Upper lobe of right lung (tissue), 1 donor: ENCODE measurements at places on chromosomes 4 and X. TPM values are rescaled to one million over a fixed set of nuclear protein-coding genes. Genes with fewer than 3 reads are reported as not detected.
A peak's percentile ranks its signal among the peaks of the same experiment; 100 is the strongest.

Gene VCX3A
- total RNA-seq, result not detected

- DNase-seq, result no peak
Observed at GRCh38 chr4:108433832-108434231, 186.5 kb upstream of the RPL34 start.

- DNase-seq, result no peak
Observed at GRCh38 chr4:153471698-153472093, 5.5 kb downstream of the TMEM131L start.

- DNase-seq, result peak; percentile 78
Observed at GRCh38 chrX:2320580-2321327, 180.0 kb downstream of the DHRSX start.

Gene NOX1
- total RNA-seq, result not detected

DNA sequence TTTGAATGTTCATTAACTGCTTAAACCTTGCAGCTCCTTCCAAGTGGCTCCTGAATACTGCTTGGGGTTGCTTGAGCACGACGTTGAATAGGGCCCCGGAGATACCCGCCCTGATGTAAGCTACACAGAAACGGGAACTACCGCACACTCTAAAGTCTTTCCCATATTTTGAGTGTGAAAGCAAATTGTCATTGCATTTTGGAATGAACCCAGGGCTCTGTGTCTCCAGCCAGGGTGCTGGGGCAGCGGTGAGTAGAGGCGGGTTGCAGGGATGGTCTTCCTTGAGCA is 59.4 kb upstream of the HELT start:
- no peak for DNase-seq

Gene CXCL11
- total RNA-seq, result not detected

DNA sequence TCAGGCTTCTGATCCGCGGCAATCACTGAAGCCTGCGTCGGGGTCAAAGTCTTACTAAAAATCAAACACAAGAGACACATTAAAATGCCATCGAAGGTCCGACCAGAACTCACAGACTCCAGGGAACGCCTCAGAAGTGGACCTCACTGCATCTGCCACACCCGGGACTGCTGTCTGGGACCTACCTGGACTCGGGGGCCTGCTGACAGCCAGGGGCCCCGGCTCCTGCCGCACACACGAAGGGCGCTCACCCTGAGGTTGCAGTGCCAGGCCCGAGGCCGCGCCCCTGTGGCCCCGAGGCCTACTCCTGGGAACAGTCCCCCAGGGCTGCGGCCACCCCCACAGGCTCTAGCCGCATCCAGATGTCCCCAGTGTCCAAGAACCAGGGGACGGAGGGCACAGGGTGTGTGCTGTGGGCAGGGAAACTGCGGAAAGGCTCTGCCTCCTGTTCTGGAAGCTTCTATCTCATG is 7.4 kb downstream of the CTBP1 start:
- DNase-seq, result no peak

Gene CLTRN
- 0.90 TPM for total RNA-seq

- DNase-seq, result no peak
Observed at GRCh38 chrX:20527558-20528011, 260.9 kb upstream of the RPS6KA3 start.

- no peak for DNase-seq
Observed at GRCh38 chr4:155572106-155572703, 94.4 kb upstream of the GUCY1A1 start.

DNA sequence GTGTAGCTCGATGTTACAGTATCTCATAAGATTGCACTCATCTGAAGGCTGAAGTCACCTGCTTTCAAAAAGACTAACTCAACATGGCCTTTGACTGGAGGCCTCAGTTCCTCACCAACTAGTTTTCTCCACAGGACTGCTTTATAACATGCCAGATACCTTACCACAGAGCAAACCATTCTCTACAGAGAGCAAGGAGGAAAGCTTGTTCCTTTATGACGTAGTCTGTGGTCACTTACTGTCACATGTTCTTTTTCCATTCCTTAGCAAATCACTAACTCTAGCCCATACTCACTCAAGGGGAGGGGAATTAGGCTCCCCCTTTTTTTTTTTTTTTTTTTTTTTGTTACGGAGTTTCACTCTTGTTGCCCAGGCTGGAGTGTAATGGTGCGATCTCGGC is 3.2 kb downstream of the THAP9 start:
- no peak for DNase-seq

GRCh38 chrX:24235084-24235710 is 78.7 kb downstream of the SUPT20HL2 start:
- no peak for DNase-seq

DNA sequence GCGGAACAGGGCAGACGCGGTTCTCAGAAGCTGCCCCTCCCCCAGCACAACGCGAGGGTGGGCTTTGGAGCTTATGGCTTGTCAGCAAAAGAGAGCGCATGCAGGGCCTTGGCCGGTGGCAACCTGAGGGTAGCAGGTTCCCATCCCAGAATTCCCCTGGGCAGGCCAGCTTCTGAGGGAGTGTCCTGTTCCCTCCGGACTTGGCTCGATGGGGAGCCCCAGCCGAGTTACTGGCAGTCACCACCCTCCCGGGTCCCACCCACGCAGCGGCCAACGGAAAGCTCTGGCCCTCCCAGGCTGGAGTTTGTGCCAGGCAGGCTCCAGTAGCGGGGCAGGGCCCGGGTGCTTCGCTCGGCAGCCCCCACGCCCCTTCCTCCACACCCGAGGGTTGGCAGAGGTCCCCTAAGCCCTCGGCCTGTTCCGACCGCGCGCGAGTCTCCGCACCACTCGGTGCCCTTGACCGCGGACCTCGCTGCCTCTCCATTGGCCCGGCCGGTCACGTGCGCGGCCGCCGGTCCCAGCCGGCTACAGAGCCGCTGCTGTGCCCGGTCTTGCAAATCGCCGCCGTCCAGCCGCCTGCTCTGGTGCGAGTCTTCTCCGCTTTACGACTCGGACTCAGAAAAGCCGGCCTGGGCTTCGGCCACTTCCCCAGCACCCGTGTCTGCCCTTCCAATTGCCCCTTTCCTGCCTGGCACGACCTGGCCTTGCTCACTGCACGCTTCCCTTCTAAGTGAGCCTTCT is 20.9 kb upstream of the MTM1 start:
- peak; percentile 88 for DNase-seq

DNA sequence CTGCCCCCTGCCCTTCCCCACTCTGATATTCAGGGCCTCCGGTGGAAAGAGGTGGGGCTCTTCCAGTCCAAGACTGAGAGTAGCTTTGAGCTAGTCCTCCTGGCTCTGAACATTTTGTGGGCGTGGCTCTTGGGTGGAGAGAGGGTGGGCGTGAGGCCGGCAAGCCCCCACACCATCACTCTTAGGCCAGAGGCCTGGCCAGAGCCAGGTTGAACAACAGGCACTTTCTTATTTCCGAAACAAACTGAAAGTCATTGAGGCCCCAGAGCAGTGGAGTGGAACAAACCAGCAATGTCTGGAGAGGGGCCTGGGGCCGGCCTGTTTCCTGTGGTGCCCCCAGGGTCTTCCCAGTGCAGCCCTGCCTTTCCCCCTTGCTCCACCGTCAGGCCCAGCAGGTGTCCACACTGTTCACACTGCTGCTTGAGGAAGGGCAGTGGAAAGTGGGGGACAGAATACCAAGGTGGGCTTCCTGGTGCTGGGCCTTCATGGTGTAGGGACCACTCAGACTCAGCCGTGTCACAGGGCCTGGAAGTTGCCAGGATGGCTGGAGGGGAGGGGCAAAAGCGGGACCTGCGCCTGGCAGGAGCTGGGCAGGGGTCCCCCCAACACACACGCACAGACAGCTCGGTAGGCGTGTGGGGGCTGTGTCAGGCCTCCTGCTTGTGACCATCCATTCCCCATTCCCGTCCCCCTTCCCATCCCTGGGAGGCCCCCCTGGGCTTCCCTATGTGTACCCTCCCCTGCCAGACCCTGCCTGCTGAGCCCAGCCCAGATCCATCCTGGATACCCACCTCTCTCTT is 2.9 kb downstream of the ADRA2C start:
- DNase-seq, result no peak

DNA sequence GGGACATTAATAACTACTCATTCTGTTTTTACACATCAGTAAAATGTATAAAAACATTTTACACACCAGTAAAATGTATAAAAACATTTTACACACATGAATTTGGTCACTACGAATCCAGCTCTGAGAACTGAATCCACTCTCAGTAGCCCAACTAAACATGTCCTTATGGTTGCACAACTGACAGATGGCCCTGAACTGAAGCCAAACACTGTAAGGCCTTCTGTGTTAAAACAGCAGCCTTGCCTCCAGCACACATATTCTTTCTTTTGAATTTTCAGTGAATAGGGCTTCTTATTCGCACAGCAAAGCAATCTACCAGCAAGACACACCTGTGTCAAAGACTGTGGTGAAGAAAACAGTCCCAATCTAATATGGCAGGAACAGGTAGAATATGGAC is 169.9 kb upstream of the FMR1 start:
- no peak for DNase-seq

DNA sequence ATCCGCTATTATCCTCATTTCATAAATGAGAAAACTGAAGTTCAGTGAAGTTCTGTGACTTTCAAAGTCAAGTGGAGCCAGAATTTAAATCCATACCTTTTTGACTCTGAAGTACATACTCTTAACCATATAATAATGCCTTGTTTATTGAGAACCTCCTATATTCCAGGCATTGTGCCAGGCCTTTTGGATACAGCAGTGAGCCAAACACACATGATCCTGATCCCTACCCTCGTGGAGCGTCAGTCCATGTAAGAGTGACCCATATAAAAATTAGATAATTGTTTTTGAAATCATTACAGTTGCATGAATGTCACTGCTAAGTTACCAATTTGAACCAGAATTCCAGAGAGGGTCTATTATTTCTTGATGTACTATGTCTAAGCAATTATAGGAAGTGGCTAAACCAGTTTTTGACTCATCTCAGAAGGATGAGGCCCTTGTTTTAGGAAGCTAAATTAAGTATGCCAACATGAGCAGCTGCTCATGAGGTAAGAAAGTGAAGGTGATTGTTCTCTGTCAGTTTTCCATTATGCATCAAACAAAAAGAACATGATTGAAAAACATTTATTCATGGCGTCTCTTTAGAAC is 289.5 kb downstream of the GLUD2 start:
- no peak for DNase-seq

Gene ANK2
- 12.0 TPM for total RNA-seq

DNA sequence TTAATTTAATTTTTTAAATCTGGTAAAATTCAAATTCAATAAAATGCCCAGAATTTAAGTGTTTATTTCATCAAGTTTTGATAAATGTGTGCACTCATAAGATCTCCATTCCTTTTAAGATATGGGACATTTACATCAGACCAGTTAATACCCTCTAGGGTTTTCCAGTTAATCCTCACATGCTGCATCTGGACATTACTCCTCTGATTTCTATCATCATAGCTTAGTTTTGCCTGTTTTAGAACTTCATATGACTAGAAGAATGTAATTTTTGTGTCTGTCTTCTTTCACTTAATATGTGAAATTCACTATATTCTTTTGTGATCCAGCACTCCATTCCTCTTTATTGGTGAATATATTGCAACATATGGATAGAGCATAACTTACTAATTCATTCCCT is 727.7 kb upstream of the FAM241A start:
- DNase-seq, result no peak

DNA sequence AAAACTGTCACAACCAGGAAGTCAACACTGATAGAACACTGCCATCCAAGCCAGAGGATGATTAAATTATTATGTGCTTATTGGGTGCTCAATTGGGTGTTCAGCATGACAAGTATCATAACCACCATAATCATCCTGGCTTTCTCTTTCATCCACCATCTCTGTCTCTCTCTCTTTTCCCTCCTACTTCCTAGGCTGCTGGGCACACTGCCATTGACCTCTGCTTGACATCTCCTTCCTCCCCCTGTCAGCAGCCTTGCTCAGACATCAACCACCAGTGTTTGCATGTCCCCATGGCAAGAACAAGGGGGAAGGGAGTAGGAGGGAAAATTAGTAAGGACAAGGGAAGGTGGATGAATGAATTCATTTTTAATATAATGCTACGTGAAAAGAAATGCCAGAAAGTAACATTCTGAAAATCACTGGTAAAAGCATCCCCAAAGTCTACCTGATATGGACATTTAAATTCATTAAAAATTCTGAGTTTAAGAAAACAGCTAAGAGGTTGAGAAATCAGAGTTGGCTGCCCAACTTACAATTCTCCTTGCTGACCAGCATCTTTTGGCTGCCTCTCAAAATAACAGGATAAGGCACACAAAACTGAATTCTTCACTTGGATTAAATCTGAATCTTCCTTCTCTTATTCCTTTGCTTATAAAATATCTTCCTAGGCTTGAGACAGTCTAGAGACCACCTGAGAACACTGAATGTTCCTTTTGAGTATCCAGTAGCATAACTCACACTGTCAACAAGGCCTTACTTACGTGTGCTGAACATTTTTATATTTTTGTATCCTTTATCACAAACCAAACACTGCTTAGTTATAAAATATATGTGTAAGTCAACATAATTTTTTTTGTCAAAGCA is 48.5 kb downstream of the SNCA start:
- DNase-seq, result no peak

DNA sequence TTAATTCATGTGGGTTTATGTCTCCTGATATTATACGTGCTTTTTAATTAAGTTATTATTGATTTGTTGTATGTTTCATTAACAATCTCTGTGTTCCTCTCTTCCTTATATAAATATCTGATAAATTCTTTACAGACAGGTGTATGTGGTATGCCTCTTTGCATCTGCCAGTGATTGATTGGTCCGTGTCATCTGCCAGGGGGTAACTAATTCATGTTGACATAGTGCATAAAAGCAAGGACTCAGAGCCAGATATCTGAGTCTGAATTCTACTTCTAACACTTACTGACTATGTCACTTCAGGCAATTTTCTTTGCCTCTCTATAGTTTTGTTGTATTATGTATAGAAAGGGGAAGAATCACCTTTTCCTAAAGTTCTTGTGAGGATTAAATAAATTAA is 5.2 kb upstream of the AMBN start:
- no peak for DNase-seq

- DNase-seq, result no peak
Observed at GRCh38 chr4:56708146-56708545, 27.1 kb upstream of the HOPX start.

- no peak for DNase-seq
Observed at GRCh38 chrX:9339603-9340491, 125.0 kb upstream of the TBL1X start.

GRCh38 chrX:118706681-118707080 is 20.7 kb upstream of the IL13RA1 start:
- no peak for DNase-seq

Gene ZDHHC15
- total RNA-seq, result 1.4 TPM

- DNase-seq, result no peak
Observed at GRCh38 chrX:7091923-7092322, 55.6 kb upstream of the STS start.

Gene PROM1
- total RNA-seq, result 0.93 TPM

Gene SASH3
- total RNA-seq, result 41.2 TPM

- no peak for DNase-seq
Observed at GRCh38 chrX:110000000-110000399, 2.9 kb upstream of the TMEM164 start.

Gene CXXC4
- total RNA-seq, result 0.61 TPM
